ENCODE measurements at places on chromosomes 16 and 17.
A peak's percentile ranks its signal among the peaks of the same experiment; 100 is the strongest.

- DNase-seq: no peak
These were observed 3.6 kb downstream of the STAC2 start for GRCh38 chr17:39222151-39222550.

- no peak for DNase-seq
These were observed 6.7 kb downstream of the TRPV1 start for GRCh38 chr17:3602499-3602898.

DNA sequence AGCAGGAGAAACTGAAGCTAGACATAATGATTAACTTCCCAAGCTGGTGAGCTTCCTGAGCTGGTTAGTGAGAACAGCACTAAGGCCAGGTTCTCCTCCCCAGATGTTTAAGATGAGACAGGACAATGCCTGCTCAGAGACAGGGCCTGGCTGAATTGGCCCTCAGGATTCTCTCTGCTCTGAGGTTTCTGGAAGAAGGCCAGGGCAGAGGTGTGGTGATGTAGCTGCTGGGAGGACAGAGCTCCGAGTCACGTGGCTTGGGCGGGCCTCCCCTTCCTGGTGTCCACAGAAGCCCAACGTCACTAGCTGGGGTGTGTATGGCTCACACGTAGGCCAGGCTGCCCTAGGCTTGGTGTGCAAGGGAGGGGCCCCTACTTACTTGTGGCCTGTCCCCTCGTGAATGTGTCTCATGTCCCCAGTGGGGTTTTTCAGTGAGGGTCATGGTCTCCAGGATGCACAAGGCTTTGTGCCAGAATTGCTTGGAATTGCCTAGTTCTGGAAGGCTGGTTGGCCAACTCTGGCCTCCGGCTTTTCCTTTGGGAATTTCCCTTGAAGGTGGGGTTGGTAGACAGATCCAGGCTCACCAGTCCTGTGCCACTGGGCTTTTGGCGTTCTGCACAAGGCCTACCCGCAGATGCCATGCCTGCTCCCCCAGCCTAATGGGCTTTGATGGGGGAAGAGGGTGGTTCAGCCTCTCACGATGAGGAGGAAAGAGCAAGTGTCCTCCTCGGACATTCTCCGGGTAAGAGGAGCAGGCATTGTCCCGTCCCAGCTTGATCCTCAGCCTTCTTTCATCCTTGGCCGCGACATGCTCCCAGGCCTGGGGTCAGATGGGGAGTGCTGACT is 3.4 kb downstream of the NOD2 start:
- DNase-seq: peak; percentile 50

GRCh38 chr16:8519179-8519578 is 71.1 kb downstream of the TMEM114 start:
- DNase-seq: no peak

DNA sequence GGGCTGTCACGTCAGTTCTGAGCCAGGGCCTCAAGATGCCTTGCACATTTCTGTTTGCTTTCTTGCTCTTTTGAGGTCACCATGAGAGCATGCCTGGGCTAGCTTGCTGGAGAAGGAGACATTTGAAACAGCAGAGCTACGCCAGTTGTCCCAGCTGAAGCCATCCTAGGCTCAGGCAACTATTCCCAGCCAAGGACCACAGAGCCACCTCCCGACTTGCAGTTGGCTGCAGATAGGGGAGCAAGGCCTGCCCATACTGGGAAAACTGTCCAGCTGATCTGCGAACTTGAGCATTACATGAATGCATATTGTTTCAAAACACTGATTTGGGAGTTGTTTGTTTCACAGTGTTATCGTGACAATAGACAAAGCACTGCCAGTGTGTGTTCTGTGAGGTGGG is 340.8 kb downstream of the XYLT1 start:
- no peak for DNase-seq

DNA sequence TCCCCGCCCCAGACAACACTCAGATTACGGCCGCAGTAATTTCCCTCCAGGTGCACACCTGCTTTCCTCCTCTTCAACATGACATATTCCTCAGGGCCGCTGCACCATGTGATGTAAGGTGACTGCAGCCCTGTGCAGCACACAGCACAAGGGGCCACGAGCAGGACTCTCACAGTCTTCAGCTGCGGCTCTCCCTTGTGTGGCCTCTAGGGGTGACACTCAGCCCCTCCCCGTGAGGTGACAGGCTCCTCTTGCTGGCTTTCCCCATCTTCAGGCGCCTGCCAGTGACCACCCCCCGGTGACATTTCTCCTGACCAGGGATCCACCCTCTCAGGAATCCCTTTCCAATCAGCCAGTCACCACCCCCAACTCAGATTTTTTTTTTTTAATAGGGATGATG is 31.3 kb upstream of the ABCC3 start:
- no peak for DNase-seq

DNA sequence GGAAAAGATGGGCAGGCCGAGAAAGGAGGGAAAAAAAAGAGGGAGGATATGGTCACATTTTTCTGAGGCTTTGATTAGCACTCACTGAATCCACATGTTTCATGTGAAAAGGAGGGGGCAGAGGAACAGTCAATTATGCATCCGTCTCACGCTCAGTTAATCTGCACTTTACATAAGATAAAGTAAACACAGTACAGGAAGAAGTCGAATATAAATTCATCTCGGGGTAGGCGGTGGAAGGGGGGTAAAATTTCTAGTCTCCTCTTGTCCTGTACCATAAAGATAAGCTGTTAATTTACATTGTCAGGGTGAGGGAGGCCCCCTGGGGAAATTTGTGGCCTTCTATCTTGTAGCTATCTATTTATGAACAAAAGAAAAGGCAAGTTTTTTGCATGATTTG is 73.1 kb upstream of the CES5A start:
- DNase-seq: no peak

DNA sequence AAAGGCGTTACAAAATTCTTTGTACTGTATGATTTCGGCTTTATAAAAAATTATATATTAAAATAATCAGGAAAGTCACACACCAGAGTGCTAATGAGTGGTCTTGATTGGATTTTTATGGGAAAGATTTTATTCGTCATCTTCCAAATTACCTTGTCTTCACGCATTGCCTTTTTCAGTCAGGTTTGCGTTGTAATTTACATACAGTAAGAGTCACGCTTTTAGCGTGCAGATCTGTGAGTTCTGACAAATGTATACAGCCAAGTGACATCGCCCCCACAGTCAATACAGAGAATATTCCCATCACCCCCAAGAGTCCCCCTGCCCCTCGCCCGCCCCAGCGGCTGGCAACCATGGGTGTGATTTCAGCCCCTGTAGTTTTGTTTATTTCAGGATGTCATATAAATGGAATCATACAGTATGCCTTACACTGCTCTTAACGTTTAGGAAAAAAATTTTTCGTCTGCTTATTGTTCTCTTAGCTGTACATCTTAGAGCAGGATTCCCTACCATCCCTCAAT is 157.7 kb downstream of the CMIP start:
- DNase-seq: no peak

GRCh38 chr17:27368980-27369379 is 75.1 kb downstream of the WSB1 start:
- no peak for DNase-seq

DNA sequence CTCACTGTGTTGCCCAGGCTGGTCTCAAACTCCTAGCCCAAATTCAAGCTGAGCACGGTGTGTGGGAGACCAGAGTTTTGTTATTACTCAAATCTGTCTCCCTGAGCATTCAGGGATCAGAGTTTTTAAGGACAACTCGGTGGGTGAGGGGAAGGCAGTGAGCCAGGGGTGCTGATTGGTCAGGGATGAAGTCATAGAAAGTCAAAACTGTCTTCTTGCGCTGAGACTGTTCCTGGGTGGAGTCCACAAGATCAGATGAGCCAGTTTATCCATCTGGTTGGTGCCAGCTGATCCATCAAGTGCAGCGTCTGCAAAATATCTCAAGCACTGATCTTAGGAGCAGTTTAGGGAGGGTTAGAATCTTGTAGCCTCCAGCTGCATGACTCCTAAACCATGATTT is 346.3 kb downstream of the TMEM114 start:
- DNase-seq: no peak

GRCh38 chr16:11494029-11494428 is 92.7 kb downstream of the LITAF start:
- no peak for DNase-seq

DNA sequence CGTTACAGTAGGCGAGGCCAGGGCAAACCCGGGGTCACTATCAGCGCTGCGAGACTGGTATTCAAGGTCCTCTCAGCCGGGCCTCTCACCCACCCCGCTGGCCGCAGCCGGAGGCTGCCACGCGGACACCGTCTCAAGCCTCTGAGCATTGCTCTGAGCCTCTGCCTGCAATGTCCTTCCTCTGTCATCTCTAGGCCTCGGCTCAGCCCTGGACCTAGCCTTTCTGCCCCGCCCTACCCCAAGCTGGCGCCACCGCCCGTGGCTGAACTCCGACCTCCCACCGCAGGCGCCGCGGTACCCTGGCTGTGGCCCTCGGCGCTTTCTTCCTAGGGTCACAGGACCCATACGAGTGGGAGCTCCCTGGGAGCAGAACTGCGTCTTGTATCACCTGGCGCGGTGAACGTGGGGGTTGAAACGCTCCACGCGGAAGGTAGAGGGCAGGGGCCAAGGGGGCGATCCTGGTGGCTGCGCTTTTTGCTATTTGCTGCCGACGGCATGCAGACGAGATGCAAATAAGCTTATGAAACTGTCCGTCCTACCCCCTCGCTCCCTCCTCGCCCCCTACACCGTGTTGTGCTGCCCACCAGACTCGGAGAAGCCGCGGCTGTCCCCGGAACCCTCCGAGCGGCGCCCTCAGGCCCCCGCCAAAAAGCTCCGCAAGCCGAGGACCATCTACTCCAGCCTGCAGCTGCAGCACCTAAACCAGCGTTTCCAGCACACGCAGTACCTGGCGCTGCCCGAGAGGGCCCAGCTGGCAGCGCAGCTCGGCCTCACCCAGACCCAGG is 3.7 kb downstream of the DLX4 start:
- DNase-seq: no peak

GRCh38 chr17:49204516-49204915 is 5.9 kb downstream of the GNGT2 start:
- DNase-seq: no peak

DNA sequence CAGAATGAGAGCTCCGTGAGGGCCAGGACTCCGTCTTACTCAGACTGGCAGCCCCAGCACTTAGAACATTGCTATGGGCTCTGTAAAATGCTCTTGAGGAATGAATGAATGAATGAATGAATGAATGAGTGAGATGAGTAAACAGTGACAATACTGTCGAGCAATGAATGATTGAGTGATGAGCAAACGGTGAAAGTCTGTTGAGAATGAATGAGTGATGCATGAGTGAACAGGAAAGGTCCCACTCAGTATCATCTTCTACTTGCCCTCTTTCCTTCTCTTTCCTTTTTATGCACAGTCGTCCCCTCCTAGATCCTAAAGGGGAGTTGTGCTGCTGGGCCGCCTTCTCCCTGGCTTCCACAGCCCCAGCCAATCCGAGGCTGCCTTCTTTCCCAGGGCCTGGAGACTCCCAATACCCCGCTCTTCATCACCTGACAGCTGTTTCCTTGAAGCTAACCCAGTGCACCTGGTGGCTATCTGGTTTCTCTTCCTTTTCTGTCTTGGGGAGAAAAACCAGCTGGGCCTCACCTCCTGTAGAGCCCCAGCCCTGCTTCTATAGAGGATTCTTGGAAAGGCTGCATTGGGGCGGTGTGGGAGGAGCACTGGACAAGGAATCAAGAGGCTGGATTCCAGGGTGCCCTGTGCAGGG is 32.7 kb upstream of the CACNG1 start:
- no peak for DNase-seq

- DNase-seq: no peak
These were observed 32.7 kb upstream of the CRHR1 start for GRCh38 chr17:45751466-45751865.

- no peak for DNase-seq
These were observed 14.0 kb downstream of the AARSD1 start for GRCh38 chr17:42950044-42950783.

- DNase-seq: no peak
These were observed 9.0 kb upstream of the MAP3K14 start for GRCh38 chr17:45325810-45326209.

GRCh38 chr16:48317614-48318315 is 67.4 kb downstream of the SIAH1 start:
- DNase-seq: no peak

GRCh38 chr16:11634312-11634711 is 33.9 kb upstream of the SNN start:
- DNase-seq: no peak

GRCh38 chr17:28405632-28406472 is at the start of gene SLC46A1:
TSS of gene SLC46A1 (minus strand) at chr17:28406212. CDS start at chr17:28406114, 98 bp downstream.
- DNase-seq: peak; percentile 6

GRCh38 chr16:77549876-77550275 is 115.0 kb upstream of the ADAMTS18 start:
- no peak for DNase-seq

DNA sequence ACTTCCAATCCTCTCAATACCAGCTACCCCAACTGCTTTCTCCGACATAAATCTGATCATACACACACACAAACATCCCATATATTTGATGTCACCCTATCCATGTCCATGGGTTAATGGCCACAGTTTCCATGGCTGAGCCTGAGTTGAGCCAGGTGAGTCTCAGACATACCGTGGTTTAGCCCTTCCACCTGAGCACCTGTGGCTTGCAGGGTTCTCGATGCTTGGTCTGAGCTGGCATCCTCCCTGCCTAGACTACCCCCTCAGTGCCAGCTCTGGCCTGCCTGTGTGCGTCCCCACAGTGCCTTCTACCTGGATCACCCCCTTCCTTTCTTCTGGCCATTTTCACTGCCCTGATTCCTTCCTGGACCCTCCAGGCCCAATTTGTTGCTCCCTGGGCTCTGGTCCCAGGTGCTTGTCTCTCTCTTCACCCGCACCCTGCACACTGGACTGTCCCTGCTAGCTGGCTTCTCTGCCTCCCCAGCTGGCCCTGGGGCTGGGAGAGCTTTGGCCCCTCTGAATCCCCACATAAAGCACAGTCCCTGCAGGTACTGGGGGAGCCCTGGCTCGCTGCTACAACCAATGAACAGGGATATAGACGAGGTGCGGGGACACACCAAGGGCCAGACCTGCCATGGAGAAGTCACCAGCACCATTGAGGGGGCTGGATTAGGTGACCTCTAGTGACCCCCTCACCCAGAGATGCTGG is 7.4 kb downstream of the ELMO3 start:
- no peak for DNase-seq

DNA sequence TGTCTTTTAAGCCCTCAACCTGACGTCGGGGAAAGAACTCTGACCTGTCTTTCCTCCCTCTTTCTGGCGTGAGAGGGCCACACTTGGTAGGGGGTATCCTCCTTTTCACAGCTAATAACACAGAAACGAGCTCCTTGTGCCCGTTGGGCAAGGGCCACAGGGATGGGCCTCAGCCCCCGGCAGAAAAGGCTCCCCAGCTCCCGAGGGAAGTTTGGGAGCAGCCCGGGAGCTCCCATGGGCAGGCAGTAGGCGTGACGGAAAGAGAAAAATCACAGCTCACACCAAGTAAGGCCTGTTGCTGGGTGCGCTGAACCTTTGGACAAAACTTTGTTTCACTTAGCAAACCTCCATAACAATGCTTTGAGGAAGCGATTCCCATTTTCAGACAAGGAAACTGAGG is 82.8 kb upstream of the MED9 start:
- no peak for DNase-seq

DNA sequence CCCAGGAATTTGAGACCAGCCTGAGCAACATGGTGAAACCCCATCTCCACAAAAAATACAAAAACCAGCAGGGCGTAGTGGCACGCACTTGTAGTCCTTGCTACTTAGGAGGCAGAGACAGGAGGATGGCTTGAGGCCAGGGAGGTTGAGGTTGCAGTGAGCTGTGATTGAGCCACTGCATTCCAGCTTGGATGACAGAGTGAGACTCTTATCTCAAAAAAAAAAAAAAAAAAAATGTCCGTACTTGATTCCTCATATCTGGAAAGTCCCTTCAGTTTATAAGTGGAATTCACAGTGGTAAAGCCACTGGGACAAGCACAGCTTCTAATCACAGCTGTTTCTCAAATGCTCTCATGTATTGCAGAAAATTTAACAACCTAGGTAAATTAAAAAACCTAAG is 78.6 kb upstream of the CREBBP start:
- DNase-seq: no peak
